Smooth muscle cell of the pulmonary artery (primary cell): ENCODE measurements at places on chromosomes 4 and X. TPM values are rescaled to one million over a fixed set of nuclear protein-coding genes. Genes with fewer than 3 reads are reported as not detected.

The TLR3 gene
- 3.1 and 8.1 TPM in 2 replicates for total RNA-seq

The PDGFC gene
- 76.7 and 102 TPM in 2 replicates for total RNA-seq

The FDCSP gene
- total RNA-seq, result not detected in 2 replicates

The MAGEB10 gene
- not detected in 2 replicates for total RNA-seq

The DNAAF6 gene
- not detected in 2 replicates for total RNA-seq

The GPR82 gene
- not detected in 2 replicates for total RNA-seq

The RAB41 gene
- total RNA-seq, result not detected in 2 replicates

The GAGE1 gene
- total RNA-seq, result not detected in 2 replicates

The ANXA5 gene
- total RNA-seq, result 600 and 807 TPM in 2 replicates
